ENCODE measurements at places on chromosomes 16 and 17.

DNA sequence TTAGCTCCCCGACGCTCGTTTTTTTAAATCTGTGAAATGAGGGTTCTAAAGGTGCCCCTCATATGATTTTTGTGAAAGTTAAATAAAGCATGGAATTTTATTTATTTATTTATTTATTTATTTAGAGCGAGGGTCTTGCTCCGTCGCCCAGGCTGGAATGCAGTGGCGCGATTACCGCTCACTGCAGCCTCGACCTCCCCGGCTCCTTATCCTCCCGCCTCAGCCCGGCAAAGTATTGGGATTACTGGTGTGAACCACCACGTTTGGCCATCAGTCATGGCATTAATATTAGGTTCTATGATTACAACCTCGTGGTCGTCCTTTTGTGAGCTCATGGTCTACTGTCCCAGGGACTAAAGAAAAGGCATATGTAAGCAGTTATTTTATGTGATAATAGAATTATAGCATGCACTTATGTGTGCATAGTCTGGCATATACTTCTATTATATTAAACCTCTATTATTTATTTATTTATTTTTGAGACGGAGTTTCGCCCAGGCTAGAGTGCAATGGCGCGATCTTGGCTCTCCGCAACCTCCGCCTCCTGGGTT, 557 bp upstream of the LUC7L start:
- DNase-seq: no peak

DNA sequence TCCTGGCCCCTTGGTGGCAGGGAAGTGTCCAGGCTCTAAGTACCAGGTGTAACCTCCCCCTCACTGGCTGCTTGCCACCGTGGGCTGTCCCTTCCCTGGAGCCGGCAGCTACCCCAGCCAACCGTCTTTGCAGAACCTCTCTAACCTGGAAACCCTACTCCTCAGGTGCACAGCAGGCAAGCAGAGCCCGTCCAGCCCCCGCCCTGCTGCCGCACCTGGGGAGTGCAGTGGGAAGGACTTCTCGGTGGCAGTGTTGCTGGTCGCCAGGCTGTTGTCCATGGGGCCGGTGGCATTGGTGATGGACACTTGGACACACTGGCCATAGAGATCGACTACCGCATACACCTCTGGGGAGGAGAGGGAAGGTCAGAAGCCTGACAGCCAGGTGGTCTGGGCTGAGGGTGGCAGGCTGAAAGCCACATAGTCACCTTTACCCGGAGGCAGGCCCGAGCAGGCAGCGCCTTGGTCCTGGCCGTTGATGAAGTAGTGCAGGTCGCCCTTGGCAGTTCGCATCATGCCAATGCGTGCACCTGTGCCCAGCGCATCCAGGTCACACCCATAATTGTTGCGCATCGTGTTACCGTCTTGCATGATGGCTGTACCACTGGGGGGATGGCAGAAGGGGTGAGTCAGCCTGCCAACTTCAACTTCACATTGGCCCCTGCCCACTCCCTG, 6.5 kb downstream of the NEURL4 start:
- DNase-seq: no peak

- DNase-seq: no peak
Observed at GRCh38 chr17:32479074-32479617, 7.6 kb upstream of the CDK5R1 start.

DNA sequence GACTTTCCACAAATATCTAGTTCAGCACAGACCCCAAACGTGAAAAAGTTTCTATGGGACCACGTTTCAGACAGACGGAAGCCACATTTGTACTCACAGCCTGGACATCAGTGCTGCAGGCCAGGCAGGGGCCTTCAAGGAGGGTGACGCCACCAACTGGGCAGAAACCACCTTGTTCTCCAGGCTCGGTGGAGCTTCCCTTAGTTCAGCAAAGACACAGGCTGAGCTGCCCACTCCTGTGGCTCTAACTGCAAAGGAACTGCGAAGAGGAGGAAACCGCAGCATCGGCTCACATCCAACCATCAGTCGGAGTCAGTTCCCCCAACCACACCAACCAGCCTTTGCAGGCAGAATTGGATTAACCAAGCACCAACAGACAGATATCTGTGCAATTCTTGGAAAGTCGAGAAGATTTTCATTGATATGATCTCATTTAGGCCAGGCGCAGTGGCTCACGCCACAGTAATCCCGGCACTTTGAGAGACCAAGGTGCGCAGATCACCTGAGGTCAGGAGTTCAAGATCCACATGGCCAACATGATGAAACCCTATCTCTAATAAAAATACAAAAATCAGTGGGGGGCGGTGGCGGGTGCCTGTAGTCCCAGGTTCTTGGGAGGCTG, 73.3 kb upstream of the CNEP1R1 start:
- DNase-seq: no peak

GRCh38 chr17:39635614-39636176, 1.2 kb upstream of the STARD3 start:
- DNase-seq: no peak

GRCh38 chr16:80437707-80438106, 103.1 kb upstream of the DYNLRB2 start:
- no peak for DNase-seq

DNA sequence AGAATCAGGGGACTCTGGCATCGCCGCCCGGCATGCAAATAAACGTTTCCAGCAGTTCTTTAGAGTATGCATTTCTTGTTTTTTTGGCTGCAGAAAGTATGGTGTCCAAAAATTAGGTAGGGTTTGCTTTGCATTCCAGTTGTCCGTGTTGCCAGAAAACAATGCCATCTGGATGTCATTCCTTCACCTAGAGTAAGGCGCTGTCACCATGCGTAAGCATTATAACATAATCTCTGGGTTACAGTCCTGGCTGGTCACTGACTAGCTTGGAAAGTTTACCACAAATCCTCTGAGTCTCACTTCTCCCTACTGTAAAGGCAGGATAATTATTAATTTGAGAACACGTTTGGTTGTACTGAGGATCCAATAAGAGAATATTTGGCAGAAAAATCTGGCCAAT, 457.7 kb downstream of the XYLT1 start:
- no peak for DNase-seq

GRCh38 chr16:23374721-23375510, 72.8 kb downstream of the SCNN1B start:
- DNase-seq: no peak

- DNase-seq: no peak
Observed at GRCh38 chr17:68184816-68185436, 62.9 kb upstream of the AMZ2 start.

- DNase-seq: no peak
Observed at GRCh38 chr17:80529104-80529903, 15.3 kb upstream of the RPTOR start.

DNA sequence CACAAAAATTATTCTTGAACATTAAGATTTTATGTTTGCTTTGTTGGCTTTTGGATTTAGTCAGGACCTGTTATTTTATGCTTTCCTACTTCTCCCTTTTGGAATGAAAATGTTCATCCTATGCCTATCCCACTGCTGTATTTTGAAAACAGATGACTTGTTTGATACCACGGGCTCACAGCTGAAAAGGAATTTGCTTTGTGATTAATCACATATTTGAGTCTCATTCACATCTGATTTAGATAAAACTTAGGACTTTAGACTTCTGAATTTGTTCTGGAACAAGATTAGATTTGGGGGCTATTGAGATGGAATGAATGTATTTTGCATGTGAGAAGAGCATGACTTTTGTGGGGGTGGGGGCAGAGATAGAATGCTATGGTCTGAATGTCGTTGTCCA, 1012.6 kb downstream of the CDH11 start:
- DNase-seq: no peak

GRCh38 chr16:2835638-2836493, 5.8 kb downstream of the ZG16B start:
- peak; percentile 26 for DNase-seq

DNA sequence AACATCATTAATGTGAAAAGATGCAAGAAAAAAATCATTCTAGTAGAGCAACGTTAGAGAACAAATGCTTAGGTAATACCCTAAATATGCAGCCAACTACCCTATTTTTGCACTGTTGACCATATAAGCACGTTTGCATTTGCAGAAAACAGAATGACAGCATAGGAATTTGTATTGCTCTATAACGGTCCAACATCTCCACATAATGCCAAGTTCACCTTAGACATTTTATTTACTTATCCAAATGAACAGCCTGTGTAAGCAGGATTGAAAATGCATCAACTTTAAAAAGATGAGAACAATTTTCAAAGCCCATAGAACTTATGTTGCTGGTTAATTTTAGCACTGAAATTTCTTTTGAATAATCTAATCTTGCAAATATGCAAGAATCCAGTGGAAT, 19.1 kb upstream of the RSL1D1 start:
- no peak for DNase-seq

DNA sequence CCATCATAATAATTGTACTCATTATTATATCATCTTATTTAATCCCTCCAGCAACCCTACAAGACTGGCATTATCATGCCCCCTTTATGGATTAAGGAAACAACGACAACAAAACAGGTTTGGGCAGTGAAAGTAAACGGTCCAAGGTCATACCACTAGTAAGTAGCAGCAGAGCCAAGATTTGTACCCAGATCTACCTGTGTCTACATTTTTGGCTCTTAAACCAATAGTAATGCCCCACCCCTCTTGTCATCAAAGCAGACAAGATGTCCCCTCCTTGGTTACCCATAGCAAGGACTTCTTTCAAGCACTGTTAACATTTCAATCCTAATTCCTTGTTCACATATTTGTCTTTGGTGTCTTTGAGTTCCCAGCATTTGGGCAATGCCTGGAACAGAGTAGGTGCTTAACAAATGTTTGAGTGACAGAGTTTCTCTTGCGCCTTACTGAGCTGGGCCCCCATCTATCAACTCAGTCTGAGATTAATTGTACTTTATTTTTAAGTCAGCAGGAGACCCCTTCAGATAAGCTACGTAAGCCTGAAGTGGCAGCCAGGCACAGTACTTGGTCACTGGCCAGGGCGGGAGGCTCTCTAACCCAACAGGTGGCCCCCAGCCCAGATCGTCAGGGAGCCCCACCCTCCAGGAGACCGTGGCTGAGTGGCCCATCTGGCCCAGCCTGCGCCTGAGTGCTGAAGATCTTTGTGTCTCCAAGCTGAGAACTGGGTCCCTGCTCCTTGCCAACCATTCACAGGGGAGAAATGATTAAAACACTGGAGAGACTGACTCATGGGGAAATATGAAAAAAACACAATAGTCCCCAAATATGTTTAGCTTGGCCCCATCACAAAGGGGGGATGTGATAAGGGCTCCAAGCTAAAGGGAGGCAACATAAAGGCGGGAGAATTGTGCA, 75.8 kb downstream of the AXIN2 start:
- DNase-seq: peak; percentile 10

DNA sequence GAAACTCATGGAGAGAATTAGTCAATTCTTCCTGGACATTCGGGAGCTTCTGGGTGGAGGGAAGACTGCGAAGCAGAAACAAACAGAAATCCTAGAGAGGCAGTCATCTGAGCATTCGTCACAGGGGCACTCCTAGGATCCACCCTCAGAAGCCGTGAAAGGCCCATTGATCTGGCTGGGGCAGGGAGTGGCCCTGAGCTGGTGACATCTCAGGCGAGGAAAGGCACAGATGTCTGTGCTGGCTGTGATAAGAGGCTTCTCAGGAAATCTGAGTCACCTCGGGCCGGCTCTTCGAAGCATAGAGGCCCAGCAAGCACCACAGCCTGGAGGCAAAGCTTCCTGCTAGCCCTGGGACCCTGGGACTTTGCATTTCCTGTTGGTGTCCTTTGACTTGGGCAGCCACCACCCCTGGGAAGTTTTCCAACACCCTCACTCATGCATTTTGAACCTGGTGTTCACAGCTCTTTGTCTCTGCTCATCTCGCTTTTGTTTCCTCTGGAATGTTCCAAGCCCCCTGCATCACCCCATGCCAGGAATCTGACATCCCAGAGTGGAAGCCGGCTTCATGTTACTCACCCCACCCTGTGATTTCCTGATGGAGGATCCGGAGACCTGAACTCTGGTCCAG, 23.3 kb upstream of the CDRT4 start:
- peak; percentile 90 for DNase-seq

DNA sequence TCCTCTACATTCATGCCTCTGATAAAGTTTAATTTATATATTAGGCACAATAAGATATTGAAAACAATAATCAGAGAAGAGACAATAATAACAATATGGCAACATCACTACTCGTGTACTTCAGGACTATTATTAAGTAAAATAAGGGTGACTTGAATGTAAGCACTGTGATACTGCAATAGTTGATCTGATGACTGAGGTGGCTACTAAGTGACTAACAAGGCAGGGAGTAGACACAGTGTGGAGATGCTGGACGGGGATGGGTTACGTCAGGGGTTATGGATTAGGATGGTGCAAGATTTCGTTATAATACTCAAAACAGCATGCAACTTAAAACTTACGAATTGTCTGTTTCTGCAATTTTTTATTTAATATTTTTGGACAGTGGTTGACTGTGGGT, 32.5 kb downstream of the CYLD start:
- no peak for DNase-seq

GRCh38 chr17:81346908-81347349, 48.3 kb upstream of the BAHCC1 start:
- no peak for DNase-seq

GRCh38 chr16:81745704-81746558, 33.2 kb upstream of the PLCG2 start:
- DNase-seq: no peak

DNA sequence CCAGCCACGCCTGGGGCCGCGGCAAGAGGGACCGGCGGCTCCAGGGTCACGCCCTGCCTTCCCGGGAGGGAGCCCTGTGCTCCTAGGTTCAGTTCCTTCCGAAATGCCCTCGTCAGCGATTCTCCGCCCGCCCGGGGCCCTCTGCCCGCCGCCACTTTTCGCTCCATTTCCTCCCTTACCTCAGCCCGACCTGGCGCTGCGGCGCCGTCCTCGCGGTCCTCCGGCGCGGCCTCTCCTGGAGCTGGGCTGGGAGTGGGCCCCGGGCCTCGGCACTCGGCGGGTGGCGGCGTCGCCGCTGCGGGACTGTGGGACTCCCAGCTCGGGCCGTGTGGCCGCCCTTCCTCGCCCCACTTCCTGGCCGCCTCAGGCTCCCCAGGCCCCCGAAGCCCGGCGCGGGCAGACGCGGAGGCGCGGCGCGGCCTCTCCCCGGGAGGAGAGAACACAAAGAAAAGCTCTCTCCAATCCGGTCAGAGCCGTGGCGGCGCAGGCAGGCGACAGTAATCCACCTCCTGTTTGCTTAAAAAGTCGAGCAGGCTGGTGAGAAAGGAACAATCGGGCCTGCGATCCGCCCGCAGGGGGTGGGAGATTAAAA, 1.6 kb downstream of the BAHCC1 start:
- DNase-seq: no peak

- DNase-seq: no peak
Observed at GRCh38 chr16:19384656-19385055, 33.0 kb upstream of the TMC5 start.

GRCh38 chr16:89303617-89304016, 86.1 kb downstream of the ZNF778 start:
- DNase-seq: no peak

DNA sequence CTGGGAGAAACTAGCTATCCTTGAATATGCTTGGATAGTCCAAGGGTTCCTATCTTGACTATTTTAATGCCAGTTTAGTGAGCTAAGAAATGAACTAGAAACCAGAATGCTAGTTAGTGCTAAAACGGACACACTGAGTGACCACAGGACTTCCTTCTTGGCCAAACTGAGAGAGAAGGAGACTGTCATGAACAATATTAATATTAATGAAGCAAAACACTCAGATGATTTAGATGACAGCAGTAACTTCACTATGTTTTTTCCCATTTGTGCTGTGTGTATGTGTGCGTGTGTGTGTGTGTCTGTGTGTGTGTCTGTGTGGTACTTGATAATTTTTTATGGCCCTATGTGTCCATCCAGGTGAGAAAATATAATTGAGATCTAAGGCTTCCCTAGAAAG, 2.2 kb upstream of the ATXN1L start:
- DNase-seq: no peak

All from pulmonary artery endothelial cell (primary cell).